ENCODE measurements at places on chromosomes 13 and 19. TPM values are rescaled to one million over a fixed set of nuclear protein-coding genes. Genes with fewer than 3 reads are reported as not detected.

Gene CADM4
- 99.3 TPM for total RNA-seq

Gene PTGIR
- total RNA-seq: 1.9 TPM

Gene KIR2DL3
- not detected for total RNA-seq

- H3K27me3 ChIP-seq: no peaks in the 10 kb centered on the region
- no peak for DNase-seq
- H3K36me3 ChIP-seq: peaks cover 2% of the 10 kb centered on the region
- peak overlapping the region; percentile 27 for H3K27ac ChIP-seq
- H3K4me1 ChIP-seq: peaks cover 29% of the 10 kb centered on the region
- no peak overlapping the region for H3K4me3 ChIP-seq
Measured at GRCh38 chr13:95192998-95193397, 108.3 kb downstream of the ABCC4 start.

GRCh38 chr13:101417043-101417406 lies 717 bp upstream of the NALCN start:
- H3K4me3 ChIP-seq: peak overlapping the region; percentile 59
- peaks cover 3% of the 10 kb centered on the region for H3K27me3 ChIP-seq
- peak overlapping the region; percentile 47 for H3K27ac ChIP-seq
- no peaks in the 10 kb centered on the region for H3K36me3 ChIP-seq

Gene EXOC3L2
- total RNA-seq: 0.99 TPM

GRCh38 chr13:114070098-114070799 lies 62.2 kb downstream of the RASA3 start:
- H3K27ac ChIP-seq: no peak overlapping the region
- H3K36me3 ChIP-seq: peaks cover 48% of the 10 kb centered on the region
- H3K27me3 ChIP-seq: no peaks in the 10 kb centered on the region
- H3K4me3 ChIP-seq: no peak overlapping the region
- no peak for DNase-seq
- H3K4me1 ChIP-seq: peaks cover 70% of the 10 kb centered on the region

DNA sequence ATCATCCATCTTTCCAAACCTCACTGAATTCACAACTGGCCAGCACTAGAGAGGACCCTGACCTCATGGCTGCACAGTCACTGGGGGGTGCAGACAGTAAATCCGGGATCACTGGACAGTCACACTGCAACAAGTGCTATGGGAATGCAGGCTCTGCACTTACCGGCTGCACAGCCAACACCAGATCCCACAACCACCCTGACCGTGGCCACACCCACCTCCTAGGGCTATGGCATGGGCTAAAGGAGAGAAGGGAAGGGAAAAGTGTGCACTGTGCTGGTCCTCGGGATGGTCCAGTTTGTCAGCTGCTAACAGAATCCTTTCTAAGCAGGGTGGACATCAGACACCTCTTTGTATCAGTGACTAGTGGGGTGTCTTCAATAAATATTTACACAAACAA lies 118.2 kb downstream of the MIPEP start:
- no peak for DNase-seq
- H3K36me3 ChIP-seq: no peaks in the 10 kb centered on the region
- H3K27ac ChIP-seq: no peak overlapping the region
- no peaks in the 10 kb centered on the region for H3K4me1 ChIP-seq

DNA sequence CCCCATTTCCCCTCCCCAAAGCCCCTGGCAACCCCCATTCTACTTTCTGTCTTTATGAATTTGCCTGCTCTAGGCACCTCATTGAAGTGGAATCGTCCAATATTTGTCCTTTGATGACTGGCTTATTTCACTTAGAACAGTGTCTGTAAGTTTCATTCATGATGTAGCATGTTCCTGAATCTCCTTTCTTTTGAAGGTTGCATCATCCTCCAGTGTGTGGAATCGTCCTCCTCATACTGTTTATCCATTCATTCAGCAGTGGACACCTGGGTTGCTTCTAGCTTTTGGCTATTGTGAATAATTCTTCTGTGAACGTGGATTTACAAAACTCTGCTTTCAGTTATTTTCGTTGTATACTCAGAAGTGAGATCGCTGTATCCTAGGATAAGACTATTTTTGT lies 161.2 kb upstream of the RNF113B start:
- no peaks in the 10 kb centered on the region for H3K36me3 ChIP-seq
- no peak for DNase-seq
- H3K27ac ChIP-seq: no peak overlapping the region

Gene PLK5
- 0.59 TPM for total RNA-seq

DNA sequence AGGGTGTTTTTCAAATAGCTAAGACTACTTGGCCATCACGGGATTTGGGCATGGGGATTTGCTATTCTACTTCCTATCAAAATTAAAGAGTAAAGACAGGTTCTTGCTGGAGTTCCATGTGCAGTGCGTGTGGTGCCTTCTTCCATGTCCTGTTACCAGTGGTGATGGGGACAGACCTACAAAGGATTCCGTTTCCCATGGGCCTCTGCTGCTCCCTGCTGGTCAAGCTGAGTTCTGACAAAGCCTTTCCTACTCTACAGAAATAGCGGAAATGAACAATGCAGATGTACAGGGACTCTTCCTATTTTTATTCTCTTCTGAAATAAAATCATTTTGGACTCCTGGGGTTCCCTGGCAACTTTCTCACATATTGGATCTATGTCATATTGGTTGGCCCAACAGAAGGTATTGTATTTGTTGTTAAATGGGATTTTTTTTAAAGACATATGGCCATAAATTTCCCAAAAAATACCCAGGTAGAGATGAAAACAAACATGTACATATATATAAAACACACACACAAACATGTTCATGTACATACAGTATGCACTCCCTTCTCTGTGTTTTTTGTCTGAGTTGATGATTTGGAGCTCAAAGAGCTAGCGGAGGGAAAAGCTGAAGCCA lies 90.5 kb upstream of the SLC15A1 start:
- DNase-seq: peak; percentile 61
- peaks cover 4% of the 10 kb centered on the region for H3K4me1 ChIP-seq
- H3K27ac ChIP-seq: no peak overlapping the region
- no peak overlapping the region for H3K4me3 ChIP-seq
- no peaks in the 10 kb centered on the region for H3K27me3 ChIP-seq
- H3K36me3 ChIP-seq: peaks cover 5% of the 10 kb centered on the region

- H3K27ac ChIP-seq: no peak overlapping the region
- no peak for DNase-seq
- H3K4me3 ChIP-seq: no peak overlapping the region
- peaks cover 7% of the 10 kb centered on the region for H3K36me3 ChIP-seq
Measured at GRCh38 chr19:34179066-34179465, 6.8 kb downstream of the LSM14A start.

- DNase-seq: no peak
- peaks cover 60% of the 10 kb centered on the region for H3K36me3 ChIP-seq
- H3K4me3 ChIP-seq: no peak overlapping the region
Measured at GRCh38 chr19:42005504-42005903, 11.5 kb upstream of the ATP1A3 start.

Gene KLK6
- 5.7 TPM for total RNA-seq

GRCh38 chr13:67620665-67621064 lies 390.5 kb upstream of the PCDH9 start:
- H3K4me1 ChIP-seq: no peaks in the 10 kb centered on the region
- H3K4me3 ChIP-seq: no peak overlapping the region
- DNase-seq: no peak
- H3K27me3 ChIP-seq: no peaks in the 10 kb centered on the region

Gene KIR3DL1
- not detected for total RNA-seq

Gene EMC10
- 78.4 TPM for total RNA-seq

GRCh38 chr13:108227651-108228272 lies 9.6 kb downstream of the ABHD13 start:
- no peak overlapping the region for H3K4me3 ChIP-seq
- H3K27ac ChIP-seq: no peak overlapping the region
- H3K4me1 ChIP-seq: no peaks in the 10 kb centered on the region
- no peak for DNase-seq
- no peaks in the 10 kb centered on the region for H3K36me3 ChIP-seq

DNA sequence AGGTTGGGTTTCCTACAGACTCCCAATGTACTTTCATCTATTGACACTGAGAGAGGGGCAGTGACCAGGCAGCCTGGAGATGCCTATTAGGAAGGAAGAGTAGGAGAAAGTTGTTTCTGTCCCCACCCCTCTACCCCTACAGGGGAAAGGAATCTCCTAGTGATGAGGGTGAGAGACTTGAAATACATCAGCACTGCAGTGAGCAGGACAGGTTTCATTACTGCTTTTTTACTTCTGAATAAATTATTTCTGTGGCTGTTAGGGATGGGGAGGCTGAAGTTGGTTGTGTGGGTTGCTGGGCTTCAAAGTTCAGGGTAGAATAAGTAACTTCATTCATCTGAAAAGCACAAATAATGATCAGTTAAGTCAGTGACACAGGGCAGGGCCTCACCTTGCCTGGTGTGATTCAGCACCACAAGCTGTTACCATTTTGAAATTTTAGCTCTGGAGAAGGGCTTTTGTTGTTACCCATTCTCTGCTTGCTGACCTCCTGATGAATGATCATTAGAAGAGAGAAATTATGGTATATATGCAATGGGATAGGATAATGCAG lies 19.3 kb downstream of the CEACAM1 start:
- no peaks in the 10 kb centered on the region for H3K4me1 ChIP-seq
- H3K27ac ChIP-seq: no peak overlapping the region
- no peak for DNase-seq
- H3K27me3 ChIP-seq: no peaks in the 10 kb centered on the region

Gene CACNA1A
- 56.7 TPM for total RNA-seq
